ENCODE measurements at places on chromosomes 12 and 14.

- DNase-seq, result no peak
These were observed 1297.3 kb downstream of the AACS start for GRCh38 chr12:126362493-126362892.

GRCh38 chr12:53984901-53985691 is at the start of gene HOXC10:
Gene HOXC10 (plus strand): TSS chr12:53985146. CDS start chr12:53985260, 114 bp downstream.
- DNase-seq, result peak; percentile 68

DNA sequence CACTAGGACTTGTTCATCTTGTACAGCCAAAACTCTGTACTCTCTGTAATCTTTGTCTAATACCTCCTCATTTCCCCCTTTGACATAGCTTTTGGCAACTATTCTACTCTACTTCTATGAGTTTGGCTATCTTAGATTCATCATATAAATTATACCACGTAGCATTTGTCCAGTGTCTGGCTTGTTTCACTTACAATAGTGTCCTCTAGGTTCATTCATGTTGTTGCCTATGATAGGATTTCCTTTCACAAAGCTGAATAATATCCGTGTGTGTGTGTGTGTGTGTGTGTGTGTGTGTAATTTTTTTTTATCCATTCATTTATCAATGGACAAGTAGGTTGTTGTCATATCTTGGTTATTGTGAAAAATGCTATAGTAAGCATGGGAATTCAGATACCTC is 209.5 kb downstream of the KCNC2 start:
- no peak for DNase-seq

DNA sequence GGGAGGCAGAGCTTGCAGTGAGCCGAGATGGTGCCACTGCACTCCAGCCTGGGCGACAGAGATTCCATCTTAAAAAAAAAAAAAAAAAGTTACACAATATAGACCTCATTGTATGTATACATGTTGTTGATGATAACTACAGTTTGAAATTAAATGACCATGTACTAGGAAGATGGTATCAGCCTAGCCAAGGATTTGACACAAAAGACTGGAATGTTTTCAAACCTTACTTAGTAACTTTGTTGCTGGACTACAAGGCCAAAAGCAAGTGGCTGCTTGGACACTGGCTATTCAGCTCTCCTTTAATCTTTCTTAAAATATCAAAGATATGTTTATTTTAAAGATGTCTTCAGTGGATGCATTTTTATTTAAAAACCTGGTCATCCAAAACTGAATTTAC is 18.9 kb upstream of the NUDT4 start:
- peak; percentile 42 for DNase-seq

GRCh38 chr12:119274636-119275065 is 59.9 kb upstream of the CCDC60 start:
- DNase-seq, result no peak

DNA sequence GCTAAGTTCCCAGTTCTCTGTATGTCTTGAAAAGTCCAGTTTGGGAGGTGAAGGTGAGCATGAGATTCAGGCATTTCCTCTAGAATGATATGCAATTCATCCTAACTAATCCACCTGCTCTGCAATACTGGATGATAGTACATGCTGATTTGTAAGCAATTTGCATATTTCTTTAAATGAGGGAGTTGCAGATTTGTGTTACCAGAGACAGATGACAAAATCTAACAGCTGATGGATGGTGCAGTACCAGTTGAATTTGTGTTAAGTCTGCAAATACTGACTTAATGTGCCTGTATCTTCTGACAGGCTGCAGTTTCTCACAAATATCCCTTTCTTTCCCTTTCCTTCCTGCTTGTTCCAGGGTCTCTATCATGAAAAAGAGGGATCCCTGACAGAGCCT is 76.4 kb upstream of the MBIP start:
- DNase-seq, result no peak

- DNase-seq, result no peak
These were observed 62.0 kb upstream of the GPR68 start for GRCh38 chr14:91306547-91306946.

DNA sequence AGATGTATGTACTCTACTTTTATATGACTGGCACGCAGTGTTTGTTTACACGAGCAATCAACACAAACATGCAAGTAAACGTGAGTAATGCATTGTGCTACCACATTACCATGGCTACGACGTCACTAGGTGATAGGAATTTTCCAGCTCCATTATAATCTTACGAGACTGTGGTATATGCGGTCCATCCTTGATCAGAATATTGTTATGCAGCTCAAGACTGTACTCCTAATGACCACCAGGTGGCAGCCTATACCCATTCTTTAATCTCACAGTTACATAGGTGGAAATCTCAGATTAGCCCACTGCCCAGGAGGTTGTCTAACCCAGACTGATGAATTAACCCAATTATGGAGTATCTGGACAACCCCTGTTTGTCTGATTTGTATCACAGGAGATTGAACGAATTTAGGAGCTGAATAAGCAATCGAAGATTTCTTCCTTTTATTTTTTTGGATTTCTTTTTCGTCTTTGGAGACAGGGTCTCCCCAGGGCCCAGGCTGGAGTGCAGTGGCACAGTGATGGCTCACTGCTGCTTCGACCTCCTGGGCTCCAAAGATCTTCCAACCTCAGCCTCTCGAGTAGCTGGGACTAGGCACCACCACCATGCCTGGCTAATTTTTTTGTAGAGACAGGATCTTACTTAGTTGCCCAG is 8.7 kb upstream of the TESPA1 start:
- DNase-seq, result peak; percentile 43

- DNase-seq, result no peak
These were observed 148.9 kb downstream of the GRIP1 start for GRCh38 chr12:66529934-66530333.

Measured in hepatic stellate cell (primary cell).